Fibroblast of skin of scalp (primary cell): ENCODE measurements at places on chromosomes 2 and 18.
A peak's percentile ranks its signal among the peaks of the same experiment; 100 is the strongest.

DNA sequence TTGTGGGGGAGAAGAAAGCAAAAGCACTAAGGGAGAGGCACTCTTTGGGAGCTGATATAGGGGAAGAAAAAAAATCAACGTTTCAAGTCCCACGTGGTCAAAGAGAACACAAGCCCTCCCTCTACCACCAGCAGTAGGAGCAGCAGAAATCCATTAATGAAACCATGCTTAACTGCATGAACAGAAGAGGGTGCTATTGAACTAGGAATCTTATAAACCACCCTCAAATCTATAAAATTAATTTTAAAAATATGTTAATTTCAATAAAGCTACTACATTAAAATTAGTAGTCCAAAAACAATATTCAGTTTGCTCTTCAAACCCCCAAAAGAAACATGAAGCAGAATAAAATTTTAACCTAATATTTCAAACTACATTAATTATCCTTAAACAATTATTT, 147.8 kb downstream of the TMEM18 start:
- peak; percentile 32 for DNase-seq

- no peak for DNase-seq
Observed at GRCh38 chr2:25417715-25418369, 76.1 kb upstream of the DNMT3A start.

GRCh38 chr18:77160515-77160914, 27.9 kb upstream of the MBP start:
- no peak for DNase-seq

GRCh38 chr2:126634273-126634861, 21.6 kb upstream of the GYPC start:
- no peak for DNase-seq

DNA sequence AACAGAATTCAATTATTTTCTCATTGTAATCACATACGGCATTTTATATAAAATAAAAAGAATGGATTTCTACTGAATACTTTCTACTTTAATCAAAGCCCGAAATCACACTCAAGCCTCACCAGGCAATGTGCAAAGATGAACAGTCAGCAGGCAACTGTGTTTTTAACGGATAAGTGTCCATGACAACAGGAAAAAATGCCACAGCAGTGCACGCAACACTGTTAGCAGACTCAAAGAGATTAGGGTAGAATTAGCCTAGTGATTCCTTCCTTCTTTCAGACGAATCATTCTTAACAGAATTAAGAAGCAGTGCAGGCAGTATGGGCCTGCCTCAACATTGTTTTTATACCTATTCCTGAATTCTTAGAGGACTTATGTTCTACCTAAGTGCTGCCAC, 135.6 kb downstream of the CDH2 start:
- DNase-seq, result peak; percentile 71

GRCh38 chr2:26251893-26252292, 7.2 kb downstream of the HADHB start:
- no peak for DNase-seq

GRCh38 chr2:179545024-179545423, 280.4 kb upstream of the SESTD1 start:
- no peak for DNase-seq

DNA sequence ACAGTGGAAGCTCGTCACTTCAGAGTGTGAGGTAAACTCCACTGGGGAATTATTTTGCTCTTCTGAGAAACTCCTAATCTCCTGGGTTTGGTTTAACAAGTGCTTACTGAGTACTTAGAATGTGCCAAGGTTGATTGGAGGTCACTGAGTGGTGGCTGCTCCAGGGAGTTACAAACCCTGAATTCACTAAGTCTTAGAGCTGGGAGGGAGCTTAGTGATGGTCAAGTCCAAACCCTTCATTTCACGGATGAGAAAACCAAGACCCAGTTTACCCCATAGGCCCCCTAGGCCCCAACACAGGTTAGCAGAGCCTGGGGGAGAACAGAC, 52.0 kb downstream of the SLC4A5 start:
- no peak for DNase-seq

- DNase-seq, result peak; percentile 24
Observed at GRCh38 chr2:28915939-28916338, 21.5 kb downstream of the WDR43 start.

DNA sequence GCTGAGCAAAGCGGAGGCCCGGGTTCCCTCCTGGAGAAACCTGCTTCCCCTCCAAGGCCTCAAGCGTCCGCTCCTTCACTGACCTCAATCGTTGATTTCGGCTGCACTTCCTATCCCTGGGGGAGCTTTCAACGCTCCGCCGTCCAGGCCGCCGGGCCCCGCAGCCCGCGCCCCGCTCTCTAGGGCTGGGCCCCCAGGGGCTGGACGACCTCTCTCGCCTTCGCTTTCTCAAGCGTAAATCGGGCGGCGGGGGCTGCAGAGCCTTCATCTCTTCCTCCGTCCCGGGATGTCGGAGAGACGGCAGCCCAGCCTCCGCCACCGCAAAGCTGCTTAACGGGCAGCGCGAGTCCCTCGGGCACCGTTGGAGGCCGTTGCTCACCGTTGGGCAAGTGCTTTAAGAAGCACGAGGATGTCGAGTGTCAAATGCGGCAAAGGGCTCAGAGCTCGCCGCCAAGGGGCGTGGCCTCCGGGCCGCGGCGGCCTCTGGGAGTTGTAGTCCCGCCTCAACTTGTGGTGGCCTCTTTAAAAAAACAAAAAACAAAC, 8.5 kb downstream of the HES6 start:
- DNase-seq, result peak; percentile 48

DNA sequence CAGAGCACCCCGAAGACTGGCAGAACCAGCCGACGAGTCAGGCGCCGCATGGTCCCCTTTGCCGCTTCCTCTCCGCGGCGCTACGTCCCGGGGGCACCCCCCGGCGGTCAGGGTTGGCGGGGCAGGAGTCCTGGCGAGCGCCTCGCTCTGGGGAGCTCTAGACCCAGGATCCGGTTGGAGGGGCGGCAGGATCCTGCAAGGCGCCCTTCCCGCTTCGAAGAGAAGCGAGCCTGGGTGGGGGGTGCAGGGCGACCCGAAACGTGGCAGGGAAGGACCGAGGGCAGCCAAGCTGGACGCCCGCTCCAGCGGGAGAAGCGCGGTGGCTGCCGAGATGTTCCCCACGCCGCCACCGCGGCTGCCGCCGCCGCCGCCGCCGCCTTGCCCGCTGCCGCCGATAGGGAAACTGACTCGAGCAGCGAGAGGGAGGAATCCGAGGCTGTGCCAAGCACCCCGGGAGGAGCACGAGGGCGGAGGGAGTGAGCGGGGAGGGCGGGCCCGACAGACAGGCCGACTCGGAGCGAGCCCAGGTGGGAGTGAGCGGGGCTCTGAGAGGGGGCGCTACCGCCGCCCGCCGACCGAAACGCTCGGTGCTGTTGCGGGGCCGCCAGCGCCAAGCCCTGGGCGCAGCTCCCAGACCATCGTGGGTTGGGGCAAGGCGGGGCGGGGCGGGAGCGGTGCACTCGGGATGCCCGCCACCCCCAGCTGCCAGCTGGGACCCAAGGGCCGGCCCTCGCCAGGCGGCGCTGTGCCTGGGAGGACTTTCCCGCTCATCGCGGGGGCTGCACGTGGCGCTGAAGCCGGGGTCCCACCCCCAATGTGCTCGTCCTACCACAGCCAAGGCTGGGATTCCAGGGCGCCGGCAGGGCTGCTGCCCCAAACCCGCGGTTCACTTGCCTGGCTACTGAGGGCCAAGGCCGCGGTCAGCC, at the start of gene GALNT14:
Gene GALNT14, minus strand, starts transcription at position 404 of the 926 bp plus-strand sequence. Its CDS starts 354 bp downstream, at position 50.
- DNase-seq, result peak; percentile 67

DNA sequence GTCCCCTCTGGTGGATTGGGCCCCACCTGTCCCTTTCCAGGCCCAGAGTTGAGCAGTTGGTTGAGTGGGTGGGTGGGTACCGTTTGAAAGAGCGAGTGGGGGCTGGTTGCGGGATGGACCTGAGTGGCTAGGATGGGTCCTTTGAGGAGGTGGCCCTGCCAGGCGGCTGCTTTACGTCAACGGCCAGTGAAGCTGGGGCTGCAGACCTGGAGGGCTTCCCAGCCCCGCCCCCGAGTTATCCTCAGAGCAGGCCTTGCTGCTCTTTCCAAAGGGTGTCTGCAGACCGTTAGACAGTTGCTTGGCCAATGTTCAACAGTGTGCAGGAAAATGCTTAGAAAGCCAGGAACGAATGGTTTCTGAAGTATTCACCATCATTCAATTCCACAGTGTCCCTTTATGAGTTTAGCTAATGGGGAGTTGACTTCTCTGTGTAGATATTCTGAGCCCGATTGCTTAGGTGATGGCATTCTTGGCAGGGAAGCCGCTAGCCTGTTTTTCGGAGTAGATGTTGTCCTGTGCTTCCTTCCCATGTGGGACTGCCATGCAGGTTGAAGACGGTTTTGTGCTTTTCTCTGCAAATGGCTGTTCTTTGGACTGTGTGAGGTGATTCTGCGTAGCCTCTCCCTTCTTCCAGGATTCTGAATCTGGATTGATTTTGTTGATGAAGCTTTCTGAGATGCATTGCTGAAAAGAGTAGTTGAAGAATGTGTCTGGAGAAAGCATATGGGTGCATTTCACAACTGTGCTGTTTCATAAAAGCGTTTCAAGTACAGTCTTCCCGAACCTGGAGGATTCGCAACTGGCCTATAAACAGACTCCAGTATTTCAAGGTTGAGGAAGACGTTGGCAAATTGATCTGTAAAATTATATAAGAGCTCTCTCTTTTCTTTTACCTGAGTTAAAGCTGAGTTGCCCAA, 45.8 kb downstream of the LDLRAD4 start:
- no peak for DNase-seq

DNA sequence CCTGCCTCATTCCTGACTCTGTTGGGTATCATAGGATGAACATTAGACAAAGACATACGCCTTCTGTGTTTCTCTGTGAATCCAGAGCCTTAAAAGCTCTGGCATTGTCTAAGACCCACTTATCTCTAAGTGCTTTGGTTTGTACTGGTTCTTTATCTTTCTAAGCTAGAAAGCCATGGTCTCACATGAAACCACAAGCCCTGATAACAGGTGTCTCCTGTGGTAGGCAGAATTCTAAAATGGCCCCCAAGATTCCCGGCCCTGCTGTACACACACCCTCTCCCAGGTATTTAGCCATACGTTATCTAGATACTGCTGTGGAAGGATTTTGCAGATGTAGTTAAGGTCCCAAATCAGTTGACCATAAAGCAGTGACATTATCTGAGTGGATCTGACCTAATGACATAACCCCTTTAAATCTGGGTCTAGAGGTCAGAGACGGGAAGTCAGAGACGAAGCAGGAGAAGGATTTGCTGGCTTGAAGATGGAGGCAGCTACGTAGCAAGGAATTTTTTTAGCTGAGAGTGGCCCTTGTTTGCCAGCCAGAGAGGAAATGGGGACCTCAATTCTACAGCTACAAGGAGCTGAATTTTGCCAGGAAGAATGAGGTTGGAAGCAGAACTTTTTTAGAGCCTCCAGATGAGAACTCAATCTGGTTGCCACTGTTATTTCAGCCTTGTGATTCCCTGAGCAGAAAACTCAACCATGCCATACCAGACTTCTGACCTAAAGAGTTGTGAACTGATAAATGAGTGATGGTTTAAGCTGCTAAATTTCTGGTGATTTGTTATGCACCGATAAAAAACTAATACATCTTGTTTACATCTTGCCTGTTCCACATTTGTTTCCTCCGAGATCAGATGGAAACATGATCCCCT, 186.7 kb downstream of the CAMKMT start:
- DNase-seq, result no peak

GRCh38 chr2:12584338-12584737, 132.4 kb upstream of the TRIB2 start:
- no peak for DNase-seq

DNA sequence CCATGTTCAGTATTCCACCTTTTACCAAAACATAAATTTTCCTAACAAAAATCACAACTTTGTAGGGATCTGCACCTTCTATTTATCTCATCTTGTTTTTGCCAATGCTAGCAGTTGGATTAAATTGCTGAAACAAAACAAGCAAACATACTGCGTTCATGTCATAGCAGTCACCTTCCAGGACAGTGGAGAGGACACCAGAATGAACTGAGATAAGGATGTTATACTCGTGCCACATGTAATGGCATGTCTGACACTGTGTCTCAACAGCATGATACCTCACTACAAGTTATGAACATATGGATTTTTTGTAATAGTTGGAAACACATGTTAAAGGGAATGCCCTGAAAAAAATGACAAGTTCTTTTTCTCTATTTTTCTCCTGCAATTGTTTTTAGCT, 245.3 kb downstream of the XIRP2 start:
- DNase-seq, result no peak

DNA sequence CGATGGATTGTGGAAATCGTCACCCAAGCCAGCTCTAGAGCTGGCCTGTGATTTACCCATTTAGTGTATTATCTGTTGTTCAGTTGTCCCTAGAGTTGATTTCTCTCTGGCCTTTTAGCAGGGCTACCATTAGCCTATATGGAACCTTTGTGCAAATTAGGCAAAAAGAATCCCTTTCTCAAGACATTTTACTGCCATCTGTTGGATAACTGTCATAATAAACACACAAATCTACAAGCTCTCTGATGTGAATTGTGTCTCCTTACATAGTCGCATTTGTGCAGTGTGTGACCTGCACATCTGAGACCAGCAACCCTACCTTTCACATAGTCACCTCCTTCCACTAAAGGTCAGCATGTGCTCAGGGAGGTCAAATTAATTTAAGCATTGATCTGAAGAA, 34.0 kb downstream of the LOXHD1 start:
- peak; percentile 7 for DNase-seq

GRCh38 chr18:50790948-50791347, 28.9 kb downstream of the MRO start:
- no peak for DNase-seq

GRCh38 chr18:30487962-30488361, 554.6 kb downstream of the DSC3 start:
- DNase-seq, result peak; percentile 36

DNA sequence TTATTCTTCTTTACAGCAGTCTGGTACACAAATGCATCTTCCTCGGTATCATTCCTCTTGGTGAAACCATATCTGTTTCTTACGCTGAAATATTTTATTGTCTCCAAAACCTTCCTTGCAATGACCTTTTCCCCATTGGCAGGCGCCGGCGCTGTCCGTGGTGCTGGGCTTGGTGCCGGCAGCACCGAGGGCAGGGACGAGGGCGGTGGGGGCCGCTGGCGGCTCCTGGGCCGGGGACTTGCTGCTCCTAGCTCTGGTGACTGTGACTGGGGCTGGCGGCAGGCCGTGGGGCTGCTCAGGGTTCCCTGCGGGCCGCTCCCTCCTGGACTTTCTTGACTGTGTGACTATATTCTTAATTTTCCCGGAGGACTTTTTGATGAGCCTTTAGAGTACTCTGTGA, 72.5 kb downstream of the GPR39 start:
- DNase-seq, result peak; percentile 42

DNA sequence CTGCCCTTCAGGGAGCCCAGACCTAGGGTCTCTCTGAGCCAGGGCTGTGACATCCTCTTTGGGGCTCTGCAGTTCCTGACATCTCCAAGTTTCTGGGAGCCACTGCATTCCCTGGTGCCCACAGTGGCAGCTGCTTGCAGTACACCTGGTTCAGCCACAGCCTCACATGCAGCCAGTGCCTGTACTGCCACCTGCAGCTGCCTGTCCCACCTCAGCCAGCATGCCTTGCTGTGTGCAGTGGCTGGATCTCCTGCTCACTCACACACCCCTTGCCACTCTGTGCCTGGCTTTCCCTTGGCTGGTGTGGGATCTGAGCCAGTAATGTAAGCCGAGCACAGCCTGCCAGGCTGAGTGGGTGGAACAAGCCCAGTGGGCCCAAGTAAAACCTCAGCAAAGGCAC, 1288.7 kb downstream of the CNTNAP5 start:
- DNase-seq, result no peak

GRCh38 chr18:75170022-75170789, 38.7 kb downstream of the PTGR3 start:
- no peak for DNase-seq
